Activated CD8-positive, alpha-beta memory T cell treated with anti-CD3 and anti-CD28 coated beads for 48 hours (primary cell): ENCODE measurements at places on chromosomes 4 and X.

DNA sequence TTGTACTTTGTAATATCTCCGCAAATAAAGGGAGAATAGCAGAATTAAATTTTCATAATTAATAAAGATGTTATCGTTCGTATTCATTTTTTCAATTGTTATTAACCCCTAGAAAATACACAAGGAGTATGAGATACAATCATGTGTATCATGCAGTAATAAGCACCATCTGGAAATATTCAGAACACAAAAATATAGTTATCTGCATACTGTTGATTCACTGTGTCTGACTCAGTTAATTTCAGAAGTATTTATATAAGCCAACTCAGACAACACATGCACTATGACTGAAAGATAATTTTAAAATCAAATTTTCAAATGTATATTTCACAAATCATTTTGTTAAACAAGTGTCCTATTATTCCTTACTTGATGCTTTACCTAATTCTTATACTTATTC, 1954.8 kb downstream of the ARAP2 start:
- DNase-seq: no peak

DNA sequence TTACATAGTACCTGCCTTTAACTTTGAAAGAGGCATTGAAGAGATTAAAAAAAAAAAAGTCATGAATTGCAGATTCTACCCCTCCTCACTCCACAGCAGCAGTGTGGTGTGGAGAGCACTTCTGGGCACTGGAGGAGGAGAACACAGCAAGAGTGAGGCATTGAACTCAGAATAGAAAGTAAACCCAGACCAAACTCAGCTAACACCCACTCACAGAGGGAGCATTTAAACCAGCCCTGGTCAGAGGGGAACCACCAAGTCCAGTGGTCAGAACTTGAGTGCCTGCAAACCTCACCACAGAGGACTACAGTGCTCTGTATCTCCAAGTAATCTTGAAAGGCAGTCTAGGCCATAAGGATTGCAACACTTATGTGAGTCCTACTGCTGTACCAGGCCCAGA, 15.6 kb upstream of the UGT2A1 start:
- no peak for DNase-seq

- no peak for DNase-seq
Measured at GRCh38 chrX:97405031-97405660, 521.4 kb downstream of the RPA4 start.

DNA sequence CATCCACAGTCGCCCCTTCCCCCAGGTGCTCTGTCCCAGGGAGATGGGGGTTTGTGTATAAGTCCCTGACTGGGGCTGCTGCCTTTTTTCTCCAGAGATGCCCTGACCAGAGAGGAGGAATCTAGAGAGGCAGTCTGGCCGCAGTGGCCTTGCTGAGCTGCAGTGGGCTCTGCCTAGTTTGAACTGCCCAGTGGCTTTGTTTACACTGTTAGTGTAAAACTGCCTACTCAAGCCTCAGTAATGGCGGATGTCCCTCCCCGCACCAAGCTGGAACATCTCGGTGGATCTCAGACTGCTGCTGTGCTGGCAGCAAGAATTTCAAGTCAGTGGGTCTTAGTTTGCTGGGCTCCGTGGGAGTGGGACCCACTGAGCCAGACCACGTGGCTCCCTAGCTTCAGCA, 102.6 kb upstream of the GIMD1 start:
- no peak for DNase-seq

GRCh38 chr4:152115794-152116193, 355.0 kb upstream of the GATB start:
- DNase-seq: no peak

DNA sequence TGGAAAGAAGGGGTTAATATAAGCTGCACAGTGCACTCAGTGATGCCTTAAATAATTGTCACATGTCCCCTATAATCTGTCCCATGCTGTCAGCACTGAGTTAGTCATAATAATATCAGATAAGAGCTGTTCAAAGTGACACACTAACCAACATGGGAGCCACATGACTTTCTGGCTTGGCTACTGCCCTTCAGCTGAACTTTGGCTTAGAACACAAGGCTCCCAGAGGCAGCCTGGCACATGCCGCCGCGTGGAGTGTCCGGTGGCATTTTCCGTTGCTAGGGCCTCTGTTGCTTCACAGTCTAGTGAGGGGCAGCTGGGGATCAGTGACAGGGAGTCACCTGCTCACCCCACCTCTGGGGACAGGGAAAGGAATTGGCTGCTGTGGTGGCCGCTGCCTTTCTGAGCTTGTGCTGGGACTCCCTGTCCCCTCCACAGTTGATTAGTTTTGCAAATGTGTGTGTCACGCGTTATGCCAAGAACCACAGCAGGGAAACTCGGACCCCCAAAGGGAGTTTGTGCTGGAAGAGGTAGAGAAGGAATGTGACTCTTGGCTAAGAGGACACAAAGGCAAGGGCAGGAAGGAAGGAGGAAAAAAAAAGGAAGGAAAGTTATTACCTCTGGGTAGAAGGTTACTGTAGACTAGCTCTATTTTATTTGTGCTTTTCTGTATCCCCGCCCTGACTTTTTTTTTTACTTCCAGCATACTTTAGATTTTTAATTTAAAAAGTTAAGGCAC, 41.1 kb upstream of the PPARGC1A start:
- no peak for DNase-seq

DNA sequence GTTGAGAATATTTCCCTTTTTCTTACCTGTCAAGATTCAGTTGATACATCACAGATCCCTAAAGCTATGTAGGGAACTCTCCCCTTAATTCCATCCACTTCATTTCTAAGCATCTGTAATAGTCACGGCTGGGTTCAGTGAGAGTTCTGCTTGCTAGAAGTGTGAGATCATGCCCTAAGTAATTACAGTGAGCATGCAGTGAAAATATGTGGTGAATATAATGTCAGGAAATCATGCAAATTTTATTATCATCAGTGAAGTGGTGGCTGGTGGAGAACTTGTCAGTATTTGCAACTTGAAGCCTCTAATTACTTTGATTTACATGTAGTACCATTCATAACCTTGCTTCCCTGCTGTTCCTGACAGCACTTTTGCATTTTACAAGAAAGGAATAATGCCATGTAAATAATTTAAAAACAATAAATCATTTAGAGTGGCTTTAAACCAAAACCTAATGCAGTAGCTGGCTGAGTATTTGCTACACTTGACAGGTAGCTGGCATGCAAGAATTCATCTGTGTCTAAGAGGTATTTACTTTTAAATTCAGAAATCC, 28.3 kb upstream of the CFAP299 start:
- no peak for DNase-seq

GRCh38 chr4:159252491-159252890, 149.6 kb downstream of the RAPGEF2 start:
- DNase-seq: no peak

DNA sequence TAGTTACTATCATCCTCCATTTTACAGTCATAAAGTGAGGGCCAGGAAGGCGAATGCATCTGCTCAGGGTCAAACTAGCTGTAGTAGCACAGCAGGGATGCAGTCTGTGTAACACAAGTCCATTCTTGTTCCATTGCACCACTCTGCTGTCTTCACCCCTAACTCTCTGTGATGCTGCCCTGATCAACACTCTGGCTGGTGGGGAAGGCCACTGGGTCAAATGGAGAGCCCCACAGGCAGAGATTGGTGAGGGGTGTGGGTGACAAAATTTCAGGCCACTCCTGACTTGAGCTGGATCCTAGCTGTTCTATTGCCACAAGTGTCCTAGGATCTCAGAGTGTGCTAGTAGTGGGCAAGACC, 136.5 kb downstream of the PJA1 start:
- DNase-seq: no peak

DNA sequence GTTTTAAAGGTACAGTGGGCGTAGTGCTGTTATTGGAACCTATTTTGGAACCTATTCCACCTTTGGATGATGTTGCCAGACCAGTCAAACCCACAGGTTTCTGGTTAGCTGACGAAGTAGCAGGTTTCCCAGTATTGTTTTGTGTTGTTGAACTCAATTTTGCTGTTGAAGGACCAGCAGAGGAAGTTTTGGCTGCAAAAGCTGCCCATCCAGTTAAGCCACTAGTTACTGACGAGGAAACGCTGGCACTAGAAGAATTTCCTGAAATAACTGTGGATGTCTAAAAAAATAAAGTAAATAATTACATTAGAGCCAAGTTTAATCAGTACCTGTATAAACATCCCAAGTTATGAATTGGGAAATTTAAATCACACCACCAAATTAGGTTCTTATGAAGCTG, 25.5 kb downstream of the INTS12 start:
- no peak for DNase-seq

DNA sequence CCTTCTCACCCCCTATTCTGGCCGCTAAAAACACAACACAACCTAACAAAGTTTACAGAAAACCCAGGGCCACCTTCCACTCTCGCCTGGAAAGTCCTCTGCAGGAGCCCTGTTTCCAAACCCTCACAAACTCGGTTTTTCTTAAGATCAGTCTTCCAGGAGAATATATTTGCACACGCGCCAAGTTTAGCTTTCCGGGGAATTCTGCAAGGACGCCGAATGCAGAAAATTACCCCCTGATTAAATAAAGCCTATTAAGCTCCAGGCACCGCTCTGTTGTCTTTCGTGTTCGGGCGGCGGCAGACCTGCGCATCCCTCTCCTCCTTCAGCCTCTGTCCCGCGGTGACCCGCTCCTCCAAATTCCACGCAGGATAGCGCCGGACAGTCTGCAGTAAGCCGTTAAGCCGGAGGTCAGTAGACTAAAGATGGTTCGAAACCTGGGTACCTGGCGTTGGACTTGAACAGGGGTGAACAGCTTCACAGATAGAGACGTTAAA, 5.0 kb downstream of the MSX1 start:
- no peak for DNase-seq

GRCh38 chr4:23382879-23383278, 507.0 kb downstream of the PPARGC1A start:
- DNase-seq: no peak

GRCh38 chr4:168725930-168726329, 229.1 kb downstream of the PALLD start:
- no peak for DNase-seq

DNA sequence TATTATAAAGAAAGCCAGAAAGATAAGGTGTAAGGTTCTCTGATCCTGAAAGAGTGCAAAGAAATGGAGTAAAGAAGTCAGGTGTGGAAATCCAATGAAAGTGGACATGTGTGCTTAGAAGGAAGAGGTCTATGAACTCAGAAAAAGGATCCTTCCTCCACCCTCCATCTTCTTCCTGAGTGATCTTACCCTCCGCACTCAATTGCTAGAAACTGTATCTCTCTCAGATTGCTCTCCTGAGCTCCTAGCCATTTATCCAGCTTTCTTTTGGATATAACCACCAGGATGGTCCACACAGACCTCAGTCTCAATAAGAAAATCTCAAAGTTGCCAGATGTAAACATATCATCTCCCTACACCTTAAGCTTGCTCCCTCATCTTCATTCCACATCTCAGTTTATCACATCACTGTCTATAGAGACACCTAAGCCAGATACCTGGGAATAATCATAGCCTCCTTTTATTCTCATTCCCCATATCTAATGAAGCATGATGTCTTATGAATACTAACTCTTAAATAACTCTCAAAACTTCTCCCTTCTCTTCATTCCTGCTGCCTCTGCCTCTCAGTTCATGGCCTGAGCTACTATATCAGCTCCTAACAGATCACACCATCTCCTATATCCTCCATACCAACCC, 573 bp downstream of the SERPINA7 start:
- no peak for DNase-seq

GRCh38 chr4:74897386-74897785, 35.5 kb upstream of the PARM1 start:
- DNase-seq: no peak

- no peak for DNase-seq
Measured at GRCh38 chr4:89242864-89243732, 64.5 kb downstream of the GPRIN3 start.

GRCh38 chr4:33886356-33886755, 2358.0 kb downstream of the ARAP2 start:
- DNase-seq: no peak

- DNase-seq: no peak
Measured at GRCh38 chr4:88858752-88859151, 161.1 kb upstream of the NAP1L5 start.

DNA sequence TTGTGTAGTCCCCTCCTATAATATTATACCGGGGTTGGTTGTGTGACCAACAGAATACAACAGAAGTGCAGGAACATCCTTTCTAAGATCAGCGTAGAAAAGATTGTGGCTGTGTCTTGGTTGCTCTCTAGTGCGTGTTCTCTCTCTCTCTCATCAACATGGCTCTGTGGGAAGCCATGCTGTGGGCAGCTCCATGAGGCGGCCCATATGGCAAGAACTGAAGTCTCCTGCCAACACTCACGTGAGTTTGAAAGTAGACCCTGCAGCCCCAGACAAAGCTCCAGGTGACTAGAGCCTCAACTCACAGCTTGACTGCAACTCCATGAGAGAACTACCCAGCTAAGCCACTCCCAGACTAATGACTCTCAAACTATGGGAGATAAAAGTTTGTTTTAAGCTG, 118.7 kb downstream of the TSPAN5 start:
- DNase-seq: no peak

- no peak for DNase-seq
Measured at GRCh38 chr4:174408841-174409552, 113.3 kb downstream of the HPGD start.

- no peak for DNase-seq
Measured at GRCh38 chr4:152348670-152349069, 187.2 kb downstream of the FBXW7 start.

GRCh38 chrX:48903290-48903689, 5.6 kb downstream of the PQBP1 start:
- no peak for DNase-seq

DNA sequence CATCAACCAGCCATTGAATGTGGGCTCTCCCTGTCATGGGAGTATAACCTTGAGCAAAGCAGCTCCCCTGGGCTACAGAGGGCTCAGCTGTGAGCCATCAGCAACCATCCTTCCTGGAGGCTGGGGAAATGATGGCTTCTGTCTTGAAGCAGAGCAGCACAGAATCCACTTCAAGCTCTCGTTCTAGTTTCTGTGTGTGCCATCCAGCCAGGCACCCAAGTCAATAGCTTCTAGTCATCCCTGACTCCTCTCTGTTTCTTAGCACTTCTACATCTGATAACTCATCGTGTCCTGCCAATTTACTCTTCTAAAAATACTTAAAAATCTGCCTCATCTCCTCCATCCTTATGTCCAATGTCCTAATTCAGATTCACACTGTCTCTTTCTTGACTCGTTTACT, 42.2 kb upstream of the TSPAN5 start:
- no peak for DNase-seq
